Putamen (tissue), 1 donor: ENCODE measurements at places on chromosomes 3 and 15.

DNA sequence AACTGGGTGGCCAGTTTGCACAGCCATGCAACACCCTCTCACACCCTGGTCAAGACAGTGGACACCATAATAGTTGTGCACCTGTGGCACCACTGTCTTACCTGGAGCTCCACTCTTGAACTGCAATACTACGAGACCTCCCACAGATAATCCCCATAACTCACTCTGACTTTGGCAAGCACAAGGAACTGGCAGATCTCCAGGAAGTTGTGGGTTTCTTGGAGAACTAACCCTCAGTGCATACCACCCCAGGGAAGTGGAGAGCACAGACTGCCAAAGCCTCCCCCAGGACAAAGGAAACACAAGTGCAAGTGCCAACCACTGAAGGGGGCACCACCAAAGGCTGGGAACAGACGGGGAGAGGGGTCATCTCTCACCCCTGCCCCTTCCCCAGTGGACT lies 318.6 kb downstream of the SUCLG2 start:
- DNase-seq: no peak

- DNase-seq: no peak
Measured at GRCh38 chr15:31278544-31279220, 48.0 kb upstream of the KLF13 start.

DNA sequence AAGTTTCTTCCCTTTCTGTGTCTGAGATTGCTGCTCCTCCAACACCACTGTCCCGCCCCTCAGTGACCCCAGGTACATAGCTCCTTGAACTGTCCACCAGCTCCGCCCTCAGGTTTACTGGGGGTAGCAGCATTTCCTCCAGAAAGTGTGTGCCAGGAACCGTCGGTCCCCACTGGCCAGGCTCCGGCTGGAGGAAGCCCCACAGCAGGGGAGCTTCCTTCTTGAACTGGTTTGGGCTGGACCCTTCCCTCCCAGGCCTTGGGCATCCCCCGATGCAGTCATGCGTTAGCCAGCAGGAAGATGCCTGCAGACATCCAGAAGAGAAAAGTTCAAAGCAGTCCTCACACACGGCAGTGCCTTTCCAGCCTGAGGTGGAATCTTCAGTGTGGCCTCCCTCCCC lies 19.7 kb downstream of the PAK6 start:
- DNase-seq: no peak

- peak; percentile 25 for DNase-seq
Measured at GRCh38 chr3:94176988-94177745, 114.3 kb downstream of the NSUN3 start.

DNA sequence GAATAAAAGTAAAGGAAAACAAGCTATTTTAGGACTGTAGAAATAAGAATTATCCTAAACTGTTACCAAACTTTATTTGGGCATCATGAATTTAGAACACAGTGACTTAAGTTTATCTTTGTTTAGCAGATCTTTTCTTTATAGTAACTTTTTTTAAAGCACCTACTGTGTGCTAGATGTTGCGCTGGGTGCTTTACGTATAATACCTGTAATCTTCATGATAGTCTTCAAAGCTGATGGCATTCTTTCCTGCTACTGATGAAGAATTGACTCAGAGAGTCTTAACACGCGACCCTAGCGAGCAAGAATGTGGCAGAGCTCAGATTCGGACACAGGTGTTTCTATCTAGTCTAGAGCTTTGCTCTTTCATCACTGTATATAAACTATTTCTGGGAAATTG lies 53.9 kb downstream of the CHD2 start:
- DNase-seq: no peak

- peak; percentile 71 for DNase-seq
Measured at GRCh38 chr3:161560008-161560637, 63.5 kb downstream of the OTOL1 start.

DNA sequence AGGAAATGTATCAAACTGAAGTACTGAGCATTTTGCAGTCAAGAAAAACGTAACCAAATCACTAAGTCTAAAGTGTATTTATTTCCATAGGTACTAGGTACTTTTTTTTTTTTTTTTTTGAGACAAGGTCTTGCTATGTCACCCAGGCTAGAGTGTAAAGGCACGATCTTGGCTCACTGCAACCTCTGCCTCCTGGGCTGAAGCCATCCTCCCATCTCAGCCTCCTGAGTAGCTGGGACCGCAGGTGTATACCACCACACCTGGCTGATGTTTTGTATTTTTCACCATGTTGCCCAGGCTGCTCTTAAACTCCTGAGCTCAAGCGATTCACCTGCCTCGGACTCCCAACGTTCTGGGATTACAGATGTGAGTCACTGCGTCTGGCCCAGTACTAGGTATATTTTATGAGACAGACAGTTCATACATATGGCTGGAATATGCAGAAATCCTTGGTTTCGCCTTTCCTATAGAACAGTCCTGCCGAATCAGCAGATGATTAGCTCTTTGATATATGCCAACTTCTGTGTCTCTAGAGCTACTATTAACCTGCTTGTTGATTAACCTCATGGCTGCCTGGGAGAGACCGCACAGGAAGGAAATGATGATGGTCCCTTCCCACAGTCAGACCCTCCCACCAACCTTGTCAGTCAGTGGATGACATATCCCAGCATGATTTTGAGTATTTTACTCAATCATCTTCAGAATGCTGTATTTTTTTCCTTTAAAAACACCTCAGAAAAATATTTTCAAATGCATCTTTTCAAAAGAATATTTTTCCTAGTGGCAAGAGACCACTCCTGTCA lies 32.3 kb downstream of the TMOD3 start:
- no peak for DNase-seq

DNA sequence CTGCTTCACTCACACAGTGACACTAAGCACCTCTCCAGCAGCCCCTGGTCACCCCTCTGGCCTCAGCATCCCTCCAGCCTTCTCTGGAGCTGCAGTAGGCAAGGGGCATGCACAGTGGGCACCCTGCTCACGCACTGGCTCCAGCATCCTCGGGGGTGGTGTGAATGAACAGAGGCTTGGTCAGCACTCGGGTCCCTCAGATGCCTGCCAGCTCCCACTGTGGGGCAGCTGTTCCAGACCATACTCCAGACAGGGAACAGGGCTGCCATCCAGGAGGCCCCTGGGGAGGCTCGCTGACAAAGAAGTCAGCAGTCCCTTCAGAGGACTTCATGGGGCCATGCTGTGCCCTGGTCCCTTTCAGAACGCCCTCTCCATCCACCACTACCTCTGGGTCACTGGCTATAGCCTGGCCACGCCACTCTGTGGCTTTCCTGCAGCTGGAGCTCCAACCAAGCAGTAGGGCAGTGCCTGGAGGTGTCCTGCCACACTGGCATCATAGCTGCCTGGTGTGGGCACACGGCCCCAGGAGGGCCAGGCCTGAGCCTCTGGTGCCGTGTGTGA lies 26.3 kb downstream of the ALS2CL start:
- DNase-seq: no peak

- DNase-seq: no peak
Measured at GRCh38 chr3:127789051-127789450, 33.3 kb downstream of the MGLL start.

- DNase-seq: no peak
Measured at GRCh38 chr15:84625123-84625522, 24.3 kb downstream of the ZSCAN2 start.

- no peak for DNase-seq
Measured at GRCh38 chr15:62464705-62465104, 299.6 kb upstream of the C2CD4B start.

GRCh38 chr3:72657666-72658065 lies 190.6 kb downstream of the SHQ1 start:
- no peak for DNase-seq

- no peak for DNase-seq
Measured at GRCh38 chr15:81959196-81959595, 86.6 kb downstream of the MEX3B start.

GRCh38 chr3:94548581-94549316 lies 485.9 kb downstream of the NSUN3 start:
- DNase-seq: no peak

DNA sequence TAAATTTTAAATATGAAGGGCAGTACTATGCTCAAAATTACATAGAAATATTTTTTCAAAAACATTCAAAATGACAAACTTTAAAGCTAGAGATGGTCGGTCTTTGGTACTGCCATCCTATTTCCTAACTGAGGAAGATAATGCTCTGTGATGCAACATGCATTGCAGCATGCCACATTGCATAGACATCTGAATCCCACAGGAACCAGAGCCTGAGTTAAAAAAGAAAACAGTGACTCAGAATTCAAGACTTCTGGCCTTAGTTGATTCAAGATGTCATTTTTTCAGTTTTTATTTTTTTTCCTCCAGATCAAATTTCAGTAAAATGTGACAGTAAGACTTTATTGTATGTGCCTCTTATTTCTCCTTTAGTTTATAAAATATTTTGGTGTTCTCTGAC lies 33.1 kb downstream of the TP63 start:
- DNase-seq: no peak

DNA sequence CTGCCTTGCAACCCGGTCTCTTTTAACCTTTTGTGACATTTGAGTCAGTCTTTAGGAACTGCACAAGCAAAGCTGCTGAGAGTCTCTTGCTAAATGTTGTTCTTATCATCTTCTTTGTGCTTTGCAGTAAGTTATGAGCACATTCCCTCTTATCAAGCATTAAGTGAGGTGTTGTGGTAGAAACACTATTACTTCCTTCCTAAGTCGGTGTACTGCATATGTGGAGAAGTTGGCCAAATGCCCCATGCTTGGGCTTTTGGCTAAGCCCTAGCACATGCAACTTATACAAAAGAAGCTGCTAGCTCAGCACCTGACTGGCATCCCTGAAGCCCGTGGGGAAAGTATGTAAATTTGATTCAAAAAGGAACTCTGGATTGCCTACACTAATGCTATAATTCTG lies 136.5 kb upstream of the RBMS3 start:
- no peak for DNase-seq

DNA sequence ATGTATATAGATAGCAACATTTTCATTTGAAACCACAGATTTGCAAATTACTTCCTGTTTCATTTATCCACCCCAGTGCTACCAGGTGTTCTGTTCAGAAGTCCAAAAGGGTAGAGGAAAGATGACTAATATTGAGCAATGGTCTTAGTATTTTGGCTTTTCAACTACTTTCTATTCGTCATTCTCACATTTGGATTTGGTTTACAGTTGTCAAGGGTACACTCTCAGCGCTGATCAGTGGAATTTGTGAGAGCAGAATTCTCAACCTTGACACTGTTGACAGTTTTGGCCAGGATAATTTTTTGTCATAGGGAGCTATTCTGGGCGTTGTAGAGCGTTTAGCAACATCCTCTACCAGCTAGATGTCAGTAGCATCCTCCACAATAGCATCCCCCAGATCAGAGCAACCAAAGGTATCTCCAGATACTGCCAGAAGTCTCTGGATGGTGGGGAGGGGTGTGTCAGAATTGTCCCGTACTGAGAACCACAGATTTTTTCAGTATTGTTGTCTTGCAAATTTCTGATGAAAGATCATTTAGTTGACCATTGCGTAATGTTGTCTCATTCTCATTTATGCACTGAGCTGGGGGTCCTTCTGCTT lies 4.2 kb downstream of the HMCES start:
- no peak for DNase-seq

DNA sequence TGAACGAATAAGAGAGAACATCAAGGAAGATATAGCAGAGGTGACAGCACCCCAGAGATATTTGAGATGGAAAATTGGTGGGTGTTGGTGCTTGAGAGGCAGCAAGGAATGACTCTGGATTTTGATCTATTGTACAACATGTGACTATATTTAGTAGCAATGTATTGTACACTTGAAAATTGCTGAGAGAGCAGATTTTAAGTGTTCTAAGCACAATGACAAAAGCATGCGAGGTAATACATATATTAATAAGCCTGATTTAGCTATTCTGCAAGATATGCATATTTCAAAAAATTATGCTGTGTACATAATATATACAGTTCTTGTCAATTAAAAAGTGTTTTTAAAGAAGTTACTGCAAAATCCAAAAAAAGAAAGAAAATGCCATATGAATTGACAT lies 194.3 kb downstream of the SLC9A9 start:
- no peak for DNase-seq

GRCh38 chr15:62887113-62887570 lies 155.4 kb upstream of the TPM1 start:
- DNase-seq: no peak

- no peak for DNase-seq
Measured at GRCh38 chr15:100909565-100909964, 9.6 kb upstream of the LRRK1 start.

- no peak for DNase-seq
Measured at GRCh38 chr15:82909080-82909815, 43.3 kb downstream of the HOMER2 start.
